Activated CD4-positive, alpha-beta memory T cell treated with anti-CD3 and anti-CD28 coated beads for 36 hours (primary cell): ENCODE measurements at places on chromosomes 4 and X. TPM values are rescaled to one million over a fixed set of nuclear protein-coding genes. Genes with fewer than 3 reads are reported as not detected.

DNA sequence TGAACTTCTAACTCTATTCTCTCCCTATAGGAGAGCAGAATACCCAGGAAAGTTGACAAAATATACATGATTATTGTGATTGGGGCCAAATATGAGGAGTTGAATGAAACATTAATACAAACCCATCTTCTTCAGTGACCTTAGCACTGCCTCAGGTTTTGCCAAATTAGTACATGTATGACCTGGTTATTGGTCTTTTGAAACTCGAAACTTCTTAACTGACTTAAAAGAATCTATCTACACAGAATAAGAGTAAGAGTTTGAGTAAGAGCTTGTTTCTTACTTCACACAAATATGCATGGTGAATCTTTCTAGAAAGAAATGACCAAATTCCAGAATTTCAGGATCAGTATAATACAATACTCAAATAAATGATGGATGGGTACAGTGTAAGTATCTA, 213.0 kb upstream of the GK2 start:
- H3K27me3 ChIP-seq, result peaks cover 2% of the 10 kb centered on the region
- no peaks in the 10 kb centered on the region for H3K36me3 ChIP-seq
- no peak overlapping the region for H3K27ac ChIP-seq
- no peak overlapping the region for H3K4me3 ChIP-seq
- H3K4me1 ChIP-seq, result peaks cover 4% of the 10 kb centered on the region

DNA sequence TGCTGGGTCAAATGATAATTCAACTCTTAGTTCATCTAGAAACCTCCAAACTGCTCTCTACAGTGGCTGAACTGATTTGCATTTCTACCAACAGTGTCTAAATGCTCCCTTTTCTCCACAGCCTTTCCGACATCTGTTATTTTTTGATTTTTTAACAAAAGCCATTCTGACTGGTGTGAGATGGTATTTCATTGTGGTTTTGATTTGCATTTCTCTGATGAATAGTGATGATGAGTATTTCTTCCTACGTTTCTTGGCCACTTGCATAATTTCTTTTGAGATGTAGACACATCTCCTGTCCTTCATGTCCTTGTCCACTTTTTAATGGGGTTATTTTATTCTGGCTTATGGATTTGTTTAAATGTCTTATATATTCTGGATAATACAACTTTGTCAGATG, 298.2 kb upstream of the ARSJ start:
- no peaks in the 10 kb centered on the region for H3K4me1 ChIP-seq
- no peak overlapping the region for H3K4me3 ChIP-seq
- H3K36me3 ChIP-seq, result no peaks in the 10 kb centered on the region
- H3K27ac ChIP-seq, result no peak overlapping the region
- no peaks in the 10 kb centered on the region for H3K27me3 ChIP-seq
- no peak for DNase-seq

DNA sequence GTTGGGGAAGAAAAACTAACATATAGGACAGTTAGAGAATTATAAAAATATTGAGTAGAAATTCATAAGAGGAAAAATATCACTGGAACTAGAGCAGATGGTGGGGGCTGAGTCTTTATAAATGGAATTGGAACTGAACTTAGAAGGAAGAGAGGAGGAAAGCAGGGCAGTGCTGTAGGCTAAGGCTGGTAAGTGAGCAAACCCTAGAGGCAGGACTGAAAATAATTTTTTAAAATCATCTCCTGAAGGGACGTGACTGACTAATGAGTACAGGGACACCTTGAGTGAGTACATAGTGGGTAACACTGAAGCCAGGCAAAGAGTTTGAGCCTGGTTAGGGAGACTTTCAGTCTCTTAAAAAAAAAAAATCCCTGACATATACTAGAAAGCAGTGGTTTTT, 63.3 kb downstream of the GALNT7 start:
- no peak overlapping the region for H3K4me3 ChIP-seq
- DNase-seq, result no peak

GRCh38 chr4:102692474-102692873, 68.3 kb downstream of the MANBA start:
- no peak for DNase-seq
- no peak overlapping the region for H3K4me3 ChIP-seq
- no peak overlapping the region for H3K27ac ChIP-seq
- H3K4me1 ChIP-seq, result no peaks in the 10 kb centered on the region
- H3K27me3 ChIP-seq, result no peaks in the 10 kb centered on the region
- H3K36me3 ChIP-seq, result peaks cover 4% of the 10 kb centered on the region

DNA sequence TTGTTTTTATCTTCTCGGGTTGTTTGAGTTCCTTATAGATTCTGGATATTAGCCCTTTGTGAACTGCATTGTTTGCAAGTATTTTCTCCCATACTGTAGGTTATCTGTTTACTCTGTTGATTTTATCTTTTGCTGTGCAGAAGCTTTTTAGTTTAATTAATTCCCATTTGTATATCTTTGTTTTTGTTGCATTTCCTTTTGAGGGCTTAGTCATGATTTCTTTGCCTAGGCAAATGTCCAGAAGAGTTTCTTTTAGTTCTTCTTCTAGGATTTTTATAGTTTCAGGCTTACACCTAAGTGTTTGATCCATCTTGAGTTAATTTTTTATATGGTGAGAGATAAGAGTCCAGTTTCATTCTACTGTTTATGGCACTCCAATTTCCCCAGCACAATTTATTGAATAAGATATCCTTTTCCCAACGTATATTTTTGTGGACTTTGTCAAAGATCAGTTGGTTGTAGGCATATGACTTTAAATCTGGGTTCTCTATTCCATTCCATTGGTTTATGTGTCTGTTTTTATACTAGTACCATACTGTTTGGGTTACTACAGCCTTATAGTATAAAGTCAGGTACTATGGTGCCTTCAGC, 54.3 kb downstream of the EGF start:
- H3K4me3 ChIP-seq, result no peak overlapping the region
- H3K36me3 ChIP-seq, result no peaks in the 10 kb centered on the region
- H3K4me1 ChIP-seq, result peaks cover 7% of the 10 kb centered on the region
- H3K27ac ChIP-seq, result no peak overlapping the region

DNA sequence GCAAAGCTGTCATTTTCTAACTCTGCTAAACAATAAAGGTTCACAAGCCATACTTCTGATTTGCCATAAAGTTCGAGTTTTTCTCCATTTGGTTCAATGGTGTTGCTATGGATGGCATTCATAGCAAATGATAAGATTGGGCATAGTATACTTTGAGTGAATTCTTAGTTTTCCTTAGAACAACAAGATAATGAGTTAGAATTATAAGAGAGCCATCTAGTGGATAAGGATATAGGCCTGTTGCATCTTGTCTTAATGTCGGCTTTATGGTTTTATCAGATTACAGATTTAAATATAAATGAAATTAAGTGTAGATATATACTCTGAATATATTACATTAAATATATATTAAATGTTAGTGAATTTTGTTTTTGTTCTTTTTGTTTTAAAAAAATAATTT, 644.6 kb downstream of the IL1RAPL1 start:
- H3K4me1 ChIP-seq, result no peaks in the 10 kb centered on the region
- DNase-seq, result no peak
- H3K27ac ChIP-seq, result no peak overlapping the region
- H3K36me3 ChIP-seq, result no peaks in the 10 kb centered on the region
- H3K4me3 ChIP-seq, result no peak overlapping the region

The ARHGEF6 gene
- total RNA-seq, result 54.1 TPM

The ZGRF1 gene
- 32.9 TPM for total RNA-seq

The NALF2 gene
- total RNA-seq, result 0.44 TPM
